ENCODE measurements at places on chromosomes 1 and 21.

- peaks cover 53% of the 10 kb centered on the region for H3K27me3 ChIP-seq
- no peak overlapping the region for H3K27ac ChIP-seq
- H3K4me1 ChIP-seq, result no peaks in the 10 kb centered on the region
- DNase-seq, result no peak
- H3K4me3 ChIP-seq, result no peak overlapping the region
Observed at GRCh38 chr1:7333620-7334019, 437.5 kb upstream of the VAMP3 start.

DNA sequence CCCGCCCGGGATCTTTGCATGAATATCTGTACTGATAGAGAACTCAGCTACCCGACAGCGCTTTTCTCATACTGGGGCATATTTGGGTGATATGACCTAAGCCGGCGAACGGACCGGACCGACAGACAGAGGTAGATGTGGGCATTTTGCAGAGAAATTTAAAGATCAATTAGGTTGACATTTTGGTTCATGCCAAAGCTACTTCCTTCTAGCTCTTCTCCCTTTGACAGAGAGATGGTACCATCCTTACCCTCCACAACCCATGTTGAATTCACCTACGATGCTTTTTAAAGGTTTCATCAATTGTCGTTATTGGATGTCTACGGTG lies 459 bp downstream of the ARV1 start:
- no peaks in the 10 kb centered on the region for H3K27me3 ChIP-seq
- peaks cover 16% of the 10 kb centered on the region for H3K36me3 ChIP-seq
- DNase-seq, result no peak
- no peak overlapping the region for H3K4me3 ChIP-seq

GRCh38 chr1:102833151-102833550 lies 275.2 kb downstream of the COL11A1 start:
- no peaks in the 10 kb centered on the region for H3K27me3 ChIP-seq
- H3K27ac ChIP-seq, result no peak overlapping the region
- no peak overlapping the region for H3K4me3 ChIP-seq
- no peaks in the 10 kb centered on the region for H3K4me1 ChIP-seq
- H3K36me3 ChIP-seq, result no peaks in the 10 kb centered on the region

- H3K4me3 ChIP-seq, result no peak overlapping the region
- no peaks in the 10 kb centered on the region for H3K36me3 ChIP-seq
- DNase-seq, result no peak
- peaks cover 24% of the 10 kb centered on the region for H3K4me1 ChIP-seq
- H3K27me3 ChIP-seq, result no peaks in the 10 kb centered on the region
Observed at GRCh38 chr1:192600275-192600674, 24.7 kb downstream of the RGS1 start.

Measured in central memory CD8-positive, alpha-beta T cell (primary cell).